ENCODE measurements at places on chromosomes 13 and 19. TPM values are rescaled to one million over a fixed set of nuclear protein-coding genes. Genes with fewer than 3 reads are reported as not detected.

GRCh38 chr19:29674374-29675119 is 9.3 kb downstream of the PLEKHF1 start:
- no peak for DNase-seq

TTYH1 gene
- 1.3 TPM for total RNA-seq

DNA sequence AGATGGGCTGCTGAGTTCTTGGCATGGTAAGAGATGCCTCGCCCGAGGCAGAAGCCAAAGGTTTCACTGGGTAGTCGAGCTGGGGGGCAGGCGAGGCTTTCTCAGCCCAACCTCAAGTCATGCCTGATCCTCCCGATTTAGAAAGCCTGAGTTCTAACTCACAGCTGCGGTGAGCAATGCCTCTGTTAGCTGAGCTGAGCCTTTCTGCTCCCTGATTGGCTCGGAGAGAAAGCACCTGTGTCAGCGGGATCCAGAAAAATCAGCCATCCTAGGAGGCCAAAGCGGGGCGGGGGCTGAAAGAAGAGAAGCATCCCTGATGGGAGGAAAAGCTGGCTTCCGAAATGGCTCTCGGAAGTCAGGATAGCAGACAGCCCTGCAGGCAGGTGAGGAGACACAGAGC is 44.7 kb downstream of the CACNA1A start:
- DNase-seq = no peak

SHC2 gene
- total RNA-seq = 5.3 TPM

MISP3 gene
- 13.6 TPM for total RNA-seq

- no peak for DNase-seq
Measured at GRCh38 chr19:52286256-52286655, 10.7 kb upstream of the ZNF480 start.

- DNase-seq = no peak
Measured at GRCh38 chr13:100738176-100738855, 63.7 kb upstream of the TMTC4 start.

- DNase-seq = no peak
Measured at GRCh38 chr13:39379118-39379517, 223.9 kb downstream of the LHFPL6 start.

DNA sequence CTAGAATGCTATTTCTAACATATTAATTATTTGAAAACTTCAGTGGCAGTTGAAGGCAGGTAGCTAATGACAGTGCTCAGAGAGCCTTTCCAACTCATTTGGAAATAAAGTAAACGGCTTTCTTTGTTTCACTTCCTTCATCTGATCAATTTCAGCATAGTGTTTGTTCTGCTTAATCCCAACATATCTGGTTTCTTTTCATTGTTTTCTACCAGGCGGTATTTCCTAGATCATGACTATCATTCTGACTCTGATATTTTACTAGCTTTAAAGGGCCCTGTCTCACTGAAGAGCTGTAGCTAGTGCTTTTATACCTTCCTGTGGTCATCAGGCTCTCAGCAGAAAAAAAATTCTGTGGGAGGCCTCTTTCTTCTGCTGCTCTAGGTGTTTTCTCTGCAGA is 178.6 kb downstream of the RBM26 start:
- DNase-seq = no peak

- no peak for DNase-seq
Measured at GRCh38 chr13:26816881-26817280, 56.3 kb upstream of the GPR12 start.

SCEL gene
- total RNA-seq = 1.4 TPM

GRCh38 chr13:79307433-79307861 is 98.6 kb downstream of the RBM26 start:
- DNase-seq = no peak

DNA sequence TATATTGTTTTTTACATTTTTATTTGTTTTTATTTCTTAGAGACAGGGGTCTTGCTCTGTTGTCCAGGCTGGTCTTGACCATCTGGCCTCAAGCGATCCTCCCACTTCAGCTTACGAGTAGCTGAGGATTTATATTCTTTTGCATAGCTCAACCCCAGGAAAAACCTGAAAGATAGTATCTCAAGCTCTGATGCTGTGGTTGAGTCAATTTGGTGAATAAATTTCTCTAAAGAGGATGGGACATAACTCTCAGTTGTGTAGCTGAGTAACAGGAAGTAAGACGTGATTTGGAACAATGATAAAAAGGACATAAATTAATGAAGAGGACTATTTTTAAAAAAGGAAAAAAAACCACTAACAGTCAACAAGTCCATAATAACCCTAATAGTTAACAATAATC is 79.8 kb upstream of the TNFSF11 start:
- DNase-seq = no peak

TMEM255B gene
- 2.9 TPM for total RNA-seq

- no peak for DNase-seq
Measured at GRCh38 chr19:51026554-51026831, at the start of gene KLK11. TSS of gene KLK11 (minus strand) at chr19:51026616. CDS start at chr19:51025631, 985 bp downstream.

ZSCAN4 gene
- 0.16 TPM for total RNA-seq

Data from mucosa of descending colon (tissue), 3 donors.